ENCODE measurements at places on chromosomes 16 and 17. TPM values are rescaled to one million over a fixed set of nuclear protein-coding genes. Genes with fewer than 3 reads are reported as not detected.
A peak's percentile ranks its signal among the peaks of the same experiment; 100 is the strongest.

The PRSS22 gene
- not detected for total RNA-seq

The SLC12A3 gene
- total RNA-seq, result not detected

The IKZF3 gene
- not detected for total RNA-seq

The FOXF1 gene
- not detected for total RNA-seq

The ASPA gene
- 0.36 TPM for total RNA-seq

The SKAP1 gene
- not detected for total RNA-seq

The ERCC4 gene
- 9.0 TPM for total RNA-seq

The FBXO39 gene
- 0.59 TPM for total RNA-seq

The ITGB4 gene
- total RNA-seq, result 0.29 TPM

GRCh38 chr17:859061-859823 is 77.1 kb downstream of the MRM3 start:
- peaks cover 3% of the 10 kb centered on the region for H3K4me1 ChIP-seq
- H3K27me3 ChIP-seq, result no peaks in the 10 kb centered on the region
- no peaks in the 10 kb centered on the region for H3K36me3 ChIP-seq
- H3K4me3 ChIP-seq, result no peak overlapping the region
- H3K27ac ChIP-seq, result no peak overlapping the region
- DNase-seq, result peak; percentile 9

- peak; percentile 98 for DNase-seq
- peaks cover 5% of the 10 kb centered on the region for H3K4me1 ChIP-seq
- peak within 1 kb of the TSS; percentile 79 for H3K4me3 ChIP-seq
These were observed at the start of gene CDYL2 for GRCh38 chr16:80804526-80805383. Gene CDYL2, minus strand, starts transcription at chr16:80804598. Its CDS starts 425 bp downstream, at chr16:80804173.

DNA sequence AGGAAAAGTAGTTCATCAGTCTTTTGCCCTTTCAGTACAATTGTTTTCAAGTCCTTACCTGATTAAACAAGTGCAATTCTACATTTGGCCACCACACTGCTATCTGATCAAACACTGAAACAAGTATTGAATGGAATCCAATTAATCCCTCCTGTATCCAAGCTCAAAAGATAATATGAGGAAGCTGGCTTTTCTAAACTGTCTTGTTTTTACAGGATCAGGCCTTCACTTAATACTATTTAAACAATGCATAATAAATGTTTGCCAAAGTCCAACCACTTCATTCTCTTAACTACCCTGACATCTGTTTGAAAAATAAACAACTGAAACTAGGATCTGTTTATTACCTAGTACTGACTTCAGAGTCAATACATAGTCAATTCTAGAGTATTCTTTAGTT is 131.6 kb downstream of the MRTFB start:
- peaks cover 4% of the 10 kb centered on the region for H3K4me1 ChIP-seq
- no peak overlapping the region for H3K27ac ChIP-seq
- no peak overlapping the region for H3K4me3 ChIP-seq
- no peak for DNase-seq

GRCh38 chr17:65723431-65724151 is 162.1 kb upstream of the AXIN2 start:
- H3K36me3 ChIP-seq, result no peaks in the 10 kb centered on the region
- no peak overlapping the region for H3K4me3 ChIP-seq
- H3K27me3 ChIP-seq, result no peaks in the 10 kb centered on the region
- peak; percentile 42 for DNase-seq

- H3K27me3 ChIP-seq, result no peaks in the 10 kb centered on the region
- H3K4me1 ChIP-seq, result peaks cover 6% of the 10 kb centered on the region
- no peak overlapping the region for H3K27ac ChIP-seq
These were observed 93.8 kb upstream of the RPRML start for GRCh38 chr17:47072886-47073285.

- H3K4me3 ChIP-seq, result no peak overlapping the region
- H3K27ac ChIP-seq, result no peak overlapping the region
- peaks cover 12% of the 10 kb centered on the region for H3K36me3 ChIP-seq
- no peak for DNase-seq
These were observed 23.6 kb downstream of the SIAH1 start for GRCh38 chr16:48361540-48362144.

- peak overlapping the region; percentile 95 for H3K4me3 ChIP-seq
- no peaks in the 10 kb centered on the region for H3K27me3 ChIP-seq
- no peaks in the 10 kb centered on the region for H3K36me3 ChIP-seq
These were observed 997 bp upstream of the CDH11 start for GRCh38 chr16:65122724-65123395.

DNA sequence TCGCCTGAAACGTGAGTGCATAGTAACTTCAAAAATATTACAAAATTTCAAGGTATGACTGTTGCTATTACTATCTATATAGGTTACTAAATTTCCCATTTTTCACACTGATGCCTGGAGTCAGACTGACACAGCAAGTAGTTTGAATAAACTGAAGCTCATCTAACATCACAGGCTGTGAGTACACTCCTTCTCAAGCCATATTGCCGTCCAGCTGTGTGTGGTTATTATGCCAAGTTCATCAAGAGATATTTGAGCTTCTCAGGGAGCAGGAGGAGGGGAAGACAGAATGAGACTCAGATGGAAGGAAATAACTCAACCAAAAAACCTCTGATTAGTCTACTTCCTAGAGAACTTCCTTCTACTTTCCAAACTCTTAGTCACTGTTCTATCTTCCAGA is 473.9 kb downstream of the TOX3 start:
- no peaks in the 10 kb centered on the region for H3K4me1 ChIP-seq
- no peaks in the 10 kb centered on the region for H3K27me3 ChIP-seq
- H3K27ac ChIP-seq, result no peak overlapping the region
- DNase-seq, result no peak

DNA sequence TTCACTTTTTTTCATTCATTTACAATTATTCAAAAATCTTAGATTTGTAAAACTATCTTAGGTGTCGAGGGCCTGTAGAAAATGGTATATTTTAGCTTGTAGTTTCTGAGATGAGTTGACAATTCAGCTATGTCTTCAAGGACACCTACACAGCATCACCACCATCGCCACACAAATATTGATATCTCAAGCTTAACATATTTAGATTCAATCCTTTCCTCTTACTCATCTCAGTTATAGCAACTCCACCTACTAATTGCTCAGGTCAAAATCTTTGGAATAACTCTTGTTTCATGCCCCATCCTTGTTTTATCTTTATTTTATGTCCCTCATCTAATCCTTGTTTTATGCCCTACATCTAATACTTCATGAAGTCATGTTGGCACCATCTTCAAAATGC is 276.8 kb downstream of the CDH11 start:
- H3K4me1 ChIP-seq, result no peaks in the 10 kb centered on the region
- H3K27ac ChIP-seq, result no peak overlapping the region
- no peaks in the 10 kb centered on the region for H3K36me3 ChIP-seq
- H3K4me3 ChIP-seq, result no peak overlapping the region

All from osteoblast (primary cell).